ENCODE measurements at places on chromosomes 6 and 20.

DNA sequence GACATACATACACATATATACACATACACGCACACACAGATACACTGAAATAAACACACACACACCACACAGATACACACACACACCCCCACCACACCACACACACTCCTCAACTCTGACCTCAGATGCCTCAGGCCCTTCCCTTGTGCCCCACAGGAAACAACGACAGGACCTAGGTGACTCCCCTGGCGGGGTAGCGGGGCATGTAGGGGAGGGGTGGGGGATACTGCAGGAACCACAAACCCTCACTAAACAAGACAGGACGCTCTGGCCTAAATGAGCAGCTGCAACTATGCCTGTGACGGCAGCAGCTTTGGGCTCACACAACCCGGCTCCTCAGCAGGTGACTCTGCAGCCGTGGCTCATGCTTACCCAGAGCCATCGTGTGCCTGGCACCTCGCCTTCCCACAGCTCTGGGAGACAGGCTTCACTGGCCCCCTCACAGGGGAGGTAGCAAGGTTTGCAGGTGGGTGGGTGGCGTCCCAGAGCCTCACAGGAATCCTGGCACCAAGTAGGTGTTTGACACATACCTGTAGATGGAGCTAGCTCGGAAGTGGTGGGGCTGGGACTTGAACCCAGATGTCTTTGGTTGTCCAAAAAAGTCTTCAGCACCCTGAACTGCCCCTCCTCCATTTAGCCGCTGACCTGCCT is 100.8 kb downstream of the GRM4 start:
- no peak for DNase-seq

DNA sequence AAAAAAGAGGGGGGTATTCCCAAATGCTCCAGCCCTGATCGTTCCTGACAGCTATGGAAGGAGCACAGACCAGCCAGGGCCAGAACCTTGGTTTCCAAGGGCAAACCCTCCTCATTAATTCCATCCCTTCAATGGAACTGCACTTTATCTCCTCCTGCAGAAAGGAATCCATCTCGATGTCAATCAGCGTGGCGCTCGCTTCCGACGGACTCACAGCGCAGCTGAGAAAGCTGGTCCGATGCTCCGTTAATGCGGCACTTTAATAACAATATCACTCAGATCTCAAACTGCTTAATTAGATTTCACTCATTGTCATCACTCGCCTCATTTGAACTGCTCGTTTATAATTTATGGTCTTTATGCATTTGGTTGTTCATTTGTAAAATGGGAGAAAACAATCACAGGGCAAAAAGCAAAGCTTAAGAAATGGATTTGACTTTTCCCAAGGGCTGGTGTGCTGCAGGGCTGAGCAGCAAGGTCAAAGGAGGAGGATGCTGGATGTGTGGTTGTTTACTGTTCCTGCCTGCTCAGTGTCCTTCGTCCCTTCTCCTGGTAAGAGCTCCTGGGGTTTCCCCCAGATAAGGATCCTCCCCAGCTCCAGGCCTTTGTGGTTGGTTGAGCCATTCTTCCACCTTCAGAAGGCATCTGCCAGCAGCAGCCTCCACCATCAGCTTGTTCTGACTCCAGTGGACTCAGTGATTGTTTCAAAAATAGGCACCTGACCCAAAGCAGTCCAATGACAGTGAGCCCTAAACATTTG is 152.7 kb downstream of the ANKRD60 start:
- no peak for DNase-seq

- no peak for DNase-seq
These were observed 81.1 kb downstream of the SASH1 start for GRCh38 chr6:148423601-148424270.

- DNase-seq = no peak
These were observed 32.2 kb downstream of the AHI1 start for GRCh38 chr6:135465307-135465706.

DNA sequence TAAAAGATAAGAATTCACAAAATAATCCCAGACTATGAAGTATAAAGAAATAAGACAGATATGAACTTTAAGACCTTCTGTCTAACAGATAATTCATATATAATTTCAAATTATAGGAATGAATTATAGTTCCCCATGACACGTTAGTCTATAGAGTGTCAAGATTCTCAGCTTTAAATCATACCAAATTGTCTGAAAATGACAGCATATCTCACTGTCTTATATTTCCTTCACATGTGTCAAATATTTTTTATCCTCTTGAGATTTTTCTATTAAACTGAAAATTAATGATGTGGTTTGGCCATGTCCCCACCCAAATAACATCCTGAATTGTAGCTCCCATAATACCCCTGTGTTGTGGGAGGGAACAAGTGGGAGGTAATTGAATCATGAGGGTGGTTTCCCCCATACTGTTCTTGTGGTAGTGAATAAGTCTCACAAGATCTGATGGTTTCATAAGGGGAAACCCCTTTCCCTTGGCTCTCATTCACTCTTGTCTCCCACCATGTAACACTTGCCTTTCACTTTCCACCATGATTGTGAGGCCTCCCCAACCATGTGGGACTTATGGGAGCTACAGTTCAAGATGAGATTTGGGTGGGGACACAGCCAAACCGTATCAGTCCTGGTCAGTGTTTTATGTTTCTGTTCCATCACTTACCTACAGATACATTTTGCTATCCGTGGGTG is 825.3 kb upstream of the GJE1 start:
- DNase-seq = no peak

DNA sequence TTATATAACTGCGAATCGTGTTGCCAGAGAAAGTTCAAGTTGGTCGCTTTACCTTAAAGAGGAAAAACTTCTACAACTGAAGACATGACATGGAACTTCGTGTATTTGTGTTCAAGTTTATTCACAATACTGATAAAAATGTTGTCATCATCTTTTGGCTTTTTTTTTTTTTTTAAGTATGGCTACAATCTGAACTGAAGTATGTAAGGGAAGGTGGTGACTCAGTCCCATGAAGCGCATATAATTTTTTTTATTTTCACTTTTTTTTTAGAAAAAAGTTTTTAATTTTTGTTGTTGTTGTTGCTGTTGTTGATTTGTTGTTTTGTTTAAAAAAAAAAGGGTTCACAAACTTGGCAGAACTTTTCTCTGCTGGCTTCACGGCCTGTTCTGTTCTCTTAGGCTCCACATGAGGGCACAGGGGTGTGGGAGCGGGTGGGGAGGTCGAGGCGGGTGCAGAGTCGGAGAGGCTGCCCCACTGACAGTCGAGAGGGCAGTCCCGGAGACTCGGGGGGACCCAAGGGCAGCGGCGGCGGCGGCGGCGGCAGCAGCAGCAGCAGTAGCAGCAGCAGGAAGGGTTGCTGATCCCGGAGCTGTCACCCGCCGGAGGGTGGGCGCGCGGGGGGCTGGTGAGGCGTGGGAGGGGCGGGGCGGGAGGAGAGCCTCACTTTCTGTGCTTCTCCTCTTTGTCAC is 17.0 kb downstream of the TFAP2A start:
- no peak for DNase-seq

DNA sequence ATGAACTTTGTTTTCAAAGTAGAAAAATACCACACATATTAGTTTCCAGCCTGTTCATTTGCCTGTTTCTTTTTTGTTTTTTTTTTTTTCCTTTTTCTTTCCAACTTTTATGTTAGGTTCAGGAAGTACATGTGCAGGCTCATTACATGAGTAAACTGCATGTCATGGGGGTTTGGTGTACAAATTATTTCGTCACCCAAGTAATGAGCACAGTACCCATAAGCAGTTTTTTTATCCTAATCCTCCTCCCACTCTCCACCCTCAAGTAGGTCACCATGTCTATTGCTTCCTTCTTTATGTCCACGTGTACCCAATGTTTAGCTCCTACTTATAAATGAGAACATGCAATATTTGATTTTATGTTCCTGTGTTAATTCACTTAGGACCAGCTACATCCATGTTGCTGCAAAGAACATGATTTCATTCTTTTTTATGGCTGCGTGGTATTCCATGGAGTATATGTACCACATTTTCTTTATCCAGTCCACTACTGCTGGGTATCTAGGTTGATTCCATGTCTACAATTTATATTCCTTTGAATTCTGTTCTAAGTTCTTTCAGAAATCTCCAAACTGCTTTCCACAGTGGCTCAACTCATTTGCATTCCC is 31.8 kb downstream of the SNX14 start:
- DNase-seq = no peak

Data from left renal cortex interstitium (tissue), 4 donors.